ENCODE measurements at places on chromosomes 12 and 14.

DNA sequence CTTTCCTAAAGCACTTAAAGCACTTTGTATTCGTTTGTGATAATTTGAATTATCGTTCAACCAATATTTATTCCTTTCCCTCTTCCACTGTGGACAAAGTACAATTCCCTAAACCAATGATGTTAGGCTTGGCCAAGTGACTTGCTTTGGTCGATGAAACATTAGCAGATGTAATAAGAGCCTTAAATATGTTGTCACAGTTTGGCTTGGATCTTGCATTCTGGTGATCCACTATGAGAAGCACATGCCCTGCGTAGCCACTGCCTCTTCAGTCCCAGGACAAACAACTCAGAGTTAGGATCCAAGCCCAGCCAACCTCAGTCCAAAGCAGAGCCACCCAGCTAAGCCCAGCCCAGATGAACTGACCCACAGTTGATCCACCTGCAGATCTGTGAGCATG is 8.4 kb upstream of the C12orf75 start:
- DNase-seq = no peak

DNA sequence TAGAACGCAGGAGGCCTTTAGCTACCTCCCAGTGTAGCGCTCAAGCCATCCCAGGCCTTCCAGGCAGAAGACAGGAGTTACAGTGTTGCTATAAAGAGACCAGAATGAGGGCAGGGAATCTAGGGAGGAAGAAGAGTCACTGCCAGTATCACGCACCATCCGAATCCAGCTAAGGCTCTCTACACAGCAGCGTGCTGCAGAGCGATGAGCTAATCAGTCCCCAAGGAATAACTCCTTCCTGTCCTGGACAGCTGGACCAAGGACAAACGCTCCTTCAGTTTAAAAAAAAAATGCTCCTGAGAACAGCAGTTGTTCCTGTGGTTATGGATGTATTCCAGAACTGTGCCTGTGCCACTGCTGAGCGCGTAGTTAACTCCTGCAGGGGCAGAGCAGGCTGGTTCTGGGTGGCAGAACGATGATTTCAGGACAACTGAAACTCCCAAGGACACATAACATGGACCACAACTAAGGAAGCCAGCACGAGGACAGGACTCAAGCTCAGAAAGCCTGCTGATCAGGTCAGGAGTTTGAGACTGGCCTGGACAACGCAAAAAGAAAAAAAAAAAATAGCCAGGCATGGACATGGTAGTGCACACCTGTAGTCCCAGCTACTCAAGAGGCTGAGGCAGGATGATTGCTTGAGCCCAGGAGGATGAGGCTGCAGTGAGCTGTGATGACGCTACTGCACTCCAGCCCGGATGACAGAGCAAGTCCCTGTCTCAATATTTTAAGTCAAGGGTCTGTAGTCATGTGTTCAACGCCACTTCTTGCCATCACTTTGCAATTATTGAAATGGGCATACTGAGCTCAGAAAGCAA is 2.6 kb downstream of the IFFO1 start:
- no peak for DNase-seq

DNA sequence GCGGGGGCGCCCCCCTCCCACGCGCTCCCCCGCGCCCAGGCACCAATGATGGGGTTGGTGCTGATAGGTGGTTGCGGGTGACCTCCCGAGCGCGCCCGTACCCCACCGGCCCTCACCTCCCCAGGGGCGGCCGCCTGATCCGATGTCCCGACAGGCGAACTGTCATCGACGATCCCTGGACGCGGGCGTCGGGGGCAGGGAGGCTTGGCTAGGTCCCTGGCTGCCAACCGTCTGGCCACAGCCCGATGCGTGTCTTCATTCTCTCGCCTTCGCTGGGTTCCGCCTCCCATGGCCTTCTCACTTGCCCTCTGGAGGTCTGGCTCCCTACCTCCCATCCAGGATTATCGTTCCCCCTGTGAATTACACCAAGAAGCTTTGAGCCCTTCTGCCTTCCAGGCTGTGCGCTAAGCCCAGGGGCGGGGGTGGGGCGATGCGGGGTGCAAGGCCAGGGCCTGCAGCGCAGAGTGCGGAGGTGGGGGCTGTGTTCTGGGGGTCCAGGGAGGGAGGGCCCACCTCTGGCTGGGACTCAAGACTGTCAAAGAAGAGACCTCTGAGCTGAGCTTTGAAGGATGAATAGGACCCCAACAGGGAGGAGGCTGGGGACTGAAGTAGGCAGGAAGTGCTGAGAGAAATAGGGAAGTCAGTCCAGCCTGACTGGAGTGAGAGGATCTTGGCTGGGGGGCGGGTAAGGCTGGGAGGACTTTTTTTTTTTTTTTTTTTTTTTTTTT is 7.7 kb upstream of the RACGAP1 start:
- no peak for DNase-seq

DNA sequence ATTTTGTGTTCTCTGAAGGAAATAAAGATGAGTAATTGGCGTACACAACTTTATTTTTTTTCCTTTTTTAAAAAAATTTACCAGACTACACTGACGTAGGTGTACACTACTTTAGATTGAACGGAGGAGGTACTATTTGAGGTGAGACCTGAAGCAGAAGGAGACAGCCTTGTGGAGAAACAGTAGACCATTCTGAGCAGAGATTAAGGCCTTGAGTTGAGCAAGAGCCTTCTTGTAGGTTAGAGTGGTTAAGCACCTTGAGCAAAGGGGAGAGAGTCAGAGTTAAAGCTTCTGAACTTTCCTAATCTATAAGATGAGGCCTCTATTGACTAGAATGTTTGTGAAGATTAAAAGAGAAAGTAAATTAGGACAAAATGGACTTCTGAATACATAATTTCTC is 2.5 kb downstream of the LEMD3 start:
- DNase-seq = no peak

- no peak for DNase-seq
Measured at GRCh38 chr12:92437452-92437851, 265.3 kb upstream of the PLEKHG7 start.

GRCh38 chr12:108305991-108306501 is 33.1 kb downstream of the CMKLR1 start:
- no peak for DNase-seq

DNA sequence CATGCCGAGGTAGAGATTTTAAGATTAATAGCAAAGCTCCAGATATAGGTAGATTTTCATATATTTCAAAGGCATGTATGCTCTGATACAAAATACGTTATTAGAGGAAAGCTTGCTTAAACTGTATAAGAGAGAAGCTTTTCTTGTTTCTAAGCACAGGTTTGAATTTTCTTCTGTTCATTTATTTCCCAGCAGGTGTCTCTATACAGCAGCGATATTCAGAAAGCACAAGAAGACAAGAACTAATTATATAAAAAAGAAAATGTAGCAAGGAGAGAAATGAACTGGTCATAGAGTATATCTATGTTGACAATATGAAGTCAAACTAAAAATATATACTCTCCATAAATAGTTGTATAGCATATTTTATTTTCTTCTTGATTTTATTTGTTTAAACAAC is 307.4 kb upstream of the NOVA1 start:
- no peak for DNase-seq

GRCh38 chr12:19614601-19615383 is 175.5 kb downstream of the AEBP2 start:
- DNase-seq = no peak

- DNase-seq = no peak
Measured at GRCh38 chr12:131075611-131076010, 121.9 kb downstream of the ADGRD1 start.

DNA sequence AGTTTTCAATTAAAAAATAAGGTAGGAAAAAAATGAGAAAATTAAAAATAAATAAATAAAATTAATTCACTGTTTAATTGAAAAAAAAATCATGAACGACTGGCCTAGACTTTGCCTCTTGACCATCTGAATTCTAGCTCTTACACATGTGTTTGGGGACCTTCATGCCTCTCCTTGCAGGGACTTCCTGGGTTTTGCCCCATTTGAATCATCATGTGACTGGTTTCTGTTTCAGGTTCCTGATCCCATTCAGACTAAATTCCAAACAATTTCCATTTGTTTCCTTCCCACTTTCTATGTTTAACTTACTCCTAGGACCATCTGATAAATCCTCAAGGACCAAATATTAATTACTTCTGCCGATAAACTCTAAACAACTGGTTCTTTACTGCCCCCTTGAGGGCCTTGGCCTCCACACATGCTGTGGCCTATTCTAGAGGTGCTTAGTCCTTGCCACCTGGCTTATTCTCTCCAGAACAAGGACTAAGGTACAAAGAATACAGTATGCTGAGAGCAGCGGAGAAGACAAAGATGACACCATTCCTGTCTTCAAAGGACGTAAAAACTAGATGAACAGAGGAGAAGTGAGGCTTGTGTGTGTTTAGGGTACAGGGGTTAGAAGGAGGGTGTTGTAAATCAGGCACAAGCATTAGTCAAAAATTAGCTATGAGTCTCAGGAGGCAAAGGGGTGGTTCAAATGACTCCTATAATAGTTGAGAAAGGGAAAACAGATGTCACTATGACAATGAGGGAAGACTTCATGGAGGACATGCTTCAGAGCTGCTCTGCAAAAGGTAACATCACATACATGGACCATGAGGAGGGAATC is 125.8 kb upstream of the AVPR1A start:
- no peak for DNase-seq

Data from AG04449 (cell line).